ENCODE measurements at places on chromosomes 2 and 18. TPM values are rescaled to one million over a fixed set of nuclear protein-coding genes. Genes with fewer than 3 reads are reported as not detected.

GRCh38 chr2:240620859-240621258 lies 4.4 kb upstream of the GPR35 start:
- DNase-seq, result no peak

Gene ARL4C
- 55.2 TPM for polyA plus RNA-seq

GRCh38 chr18:51525453-51526225 lies 328.2 kb upstream of the MEX3C start:
- no peak for DNase-seq

Gene TYMS
- polyA plus RNA-seq, result 130 TPM

DNA sequence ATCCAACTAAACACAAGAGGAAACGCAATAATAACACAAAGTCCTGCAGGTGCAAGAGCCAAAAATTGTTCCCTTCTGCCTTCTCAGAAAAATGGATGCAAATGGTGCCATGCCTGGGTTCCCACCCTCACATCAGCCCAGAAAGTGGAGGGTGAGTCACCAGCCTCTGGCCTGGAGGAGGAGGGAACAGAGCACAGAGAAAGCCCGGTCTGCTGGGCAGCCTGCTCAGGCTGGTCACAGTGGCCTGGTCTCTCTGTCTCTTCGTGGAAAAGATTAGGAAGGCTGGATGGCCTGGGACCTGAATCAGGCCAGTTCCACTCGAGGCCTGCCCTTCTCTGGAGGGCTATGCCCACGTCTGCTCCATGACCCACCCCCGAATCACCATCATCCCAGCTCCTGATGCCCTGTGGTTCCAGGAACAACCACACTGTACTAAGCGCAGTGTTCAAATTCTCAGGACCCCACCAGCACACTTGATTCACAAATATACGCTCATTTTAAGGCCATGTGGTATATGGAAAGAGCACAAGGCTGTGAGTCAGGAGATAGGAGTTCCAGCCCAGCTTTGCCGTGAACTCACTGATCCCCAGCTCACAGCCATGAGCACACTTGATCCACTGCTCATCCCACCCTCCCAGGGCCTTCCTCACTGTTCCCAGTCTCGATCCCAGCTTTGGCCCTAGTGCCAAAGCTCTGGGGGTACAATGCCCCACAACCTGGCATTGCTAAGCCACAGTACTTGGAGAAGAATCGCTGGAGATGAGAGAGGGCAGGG lies 82.1 kb downstream of the ZBTB7C start:
- no peak for DNase-seq

DNA sequence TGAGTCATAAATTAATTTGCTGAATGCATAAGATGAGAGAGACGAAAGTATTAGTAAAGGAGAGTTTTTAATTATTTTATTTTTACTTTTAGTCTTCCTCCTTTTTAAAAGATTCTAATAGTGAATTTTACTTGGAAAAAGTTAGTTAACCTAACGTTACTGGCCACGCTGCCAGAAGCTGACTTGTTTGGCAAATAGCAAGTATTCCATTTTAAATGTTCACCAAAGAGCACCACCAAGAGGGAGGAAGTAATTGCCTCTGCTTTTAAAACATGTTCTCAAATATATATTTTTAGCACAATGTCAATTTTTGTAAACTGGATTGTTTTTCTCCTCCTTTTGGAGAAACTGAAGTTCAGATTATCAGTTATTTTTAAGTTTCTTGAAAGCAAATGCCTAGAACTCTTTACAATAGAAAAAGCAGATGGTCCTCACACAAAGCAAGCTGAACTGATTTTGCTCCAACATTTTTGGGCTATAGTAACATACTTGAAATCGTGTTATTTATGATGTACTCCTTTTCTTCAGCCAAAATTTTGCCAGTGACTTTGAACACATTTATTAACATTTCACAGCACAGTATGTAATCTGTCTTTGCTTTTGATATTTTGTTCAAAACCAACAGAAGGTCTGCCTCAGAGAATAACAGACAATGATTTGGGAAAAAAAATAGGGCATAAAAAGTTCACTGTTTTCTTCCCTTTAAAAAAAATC lies 1311.0 kb upstream of the FAM98A start:
- DNase-seq, result peak; percentile 28

GRCh38 chr2:31429759-31430438 lies 15.4 kb upstream of the XDH start:
- DNase-seq, result no peak

- no peak for DNase-seq
Measured at GRCh38 chr18:53625997-53626599, 598.4 kb downstream of the MBD2 start.

DNA sequence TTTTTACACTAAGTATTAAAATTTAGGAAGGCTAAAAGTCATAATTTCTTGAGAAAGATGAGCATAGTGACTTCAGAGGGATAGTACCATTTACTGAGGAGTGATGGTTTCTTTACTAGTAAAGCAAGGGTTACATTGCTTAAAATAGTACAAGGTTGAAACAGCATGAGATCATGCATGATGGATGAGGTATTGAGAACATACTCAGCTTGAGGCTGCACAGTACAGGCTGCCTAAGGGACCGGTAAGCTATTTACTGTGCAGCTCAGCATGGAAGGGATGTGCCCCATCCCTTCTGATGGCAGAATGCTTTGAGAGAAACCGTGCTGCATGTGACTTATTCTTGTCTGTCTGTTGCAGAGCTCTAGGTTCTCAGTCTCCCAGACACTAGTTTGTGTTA lies 122.1 kb downstream of the EML6 start:
- DNase-seq, result no peak

DNA sequence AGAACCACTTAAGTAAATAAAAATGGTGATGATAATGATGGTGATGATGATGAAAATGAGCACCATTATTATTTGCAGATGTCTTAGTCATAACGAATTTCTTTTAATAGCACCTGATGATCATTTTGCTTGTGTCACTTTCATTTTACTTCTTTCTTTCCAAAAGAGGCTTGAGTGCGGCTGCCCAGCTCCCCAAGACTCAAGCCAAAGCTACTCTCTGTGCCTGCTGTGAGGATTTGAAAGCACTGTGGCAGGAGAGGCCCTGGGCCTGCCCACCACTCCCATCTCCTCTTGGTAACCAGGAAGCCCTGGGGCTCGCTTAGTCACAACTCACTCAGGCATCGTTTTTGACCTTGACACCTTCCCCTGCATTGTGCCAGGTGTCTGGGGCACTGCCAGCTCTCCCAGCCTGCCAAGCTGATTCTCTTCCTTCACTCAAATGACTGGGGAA lies 41.2 kb downstream of the RPL37A start:
- no peak for DNase-seq

GRCh38 chr2:153074207-153074606 lies 355.8 kb downstream of the ARL6IP6 start:
- DNase-seq, result no peak
